Activated B cell treated with CpG ODN at 0.5 μM for 24 hours (primary cell): ENCODE measurements at places on chromosomes 12 and 14.

DNA sequence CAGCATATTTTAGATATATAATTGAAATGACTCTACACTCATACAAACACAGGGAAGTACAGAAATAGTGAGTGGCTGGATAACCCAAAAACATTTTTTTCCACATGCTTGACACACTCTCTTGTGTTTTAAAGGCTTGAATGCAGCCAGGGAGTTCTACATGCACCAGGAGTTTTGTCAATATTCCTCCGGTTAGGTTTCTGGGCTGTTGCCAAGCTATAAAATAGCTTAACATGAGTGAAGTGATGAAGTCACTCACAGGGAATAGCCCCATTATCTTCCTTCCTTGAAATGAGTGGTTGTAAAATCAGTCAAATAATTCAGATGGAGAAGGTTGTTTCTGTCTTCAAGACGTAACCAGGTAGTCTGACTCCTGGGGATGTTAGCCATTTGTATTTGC lies 582.7 kb downstream of the SLC6A15 start:
- no peak for DNase-seq

DNA sequence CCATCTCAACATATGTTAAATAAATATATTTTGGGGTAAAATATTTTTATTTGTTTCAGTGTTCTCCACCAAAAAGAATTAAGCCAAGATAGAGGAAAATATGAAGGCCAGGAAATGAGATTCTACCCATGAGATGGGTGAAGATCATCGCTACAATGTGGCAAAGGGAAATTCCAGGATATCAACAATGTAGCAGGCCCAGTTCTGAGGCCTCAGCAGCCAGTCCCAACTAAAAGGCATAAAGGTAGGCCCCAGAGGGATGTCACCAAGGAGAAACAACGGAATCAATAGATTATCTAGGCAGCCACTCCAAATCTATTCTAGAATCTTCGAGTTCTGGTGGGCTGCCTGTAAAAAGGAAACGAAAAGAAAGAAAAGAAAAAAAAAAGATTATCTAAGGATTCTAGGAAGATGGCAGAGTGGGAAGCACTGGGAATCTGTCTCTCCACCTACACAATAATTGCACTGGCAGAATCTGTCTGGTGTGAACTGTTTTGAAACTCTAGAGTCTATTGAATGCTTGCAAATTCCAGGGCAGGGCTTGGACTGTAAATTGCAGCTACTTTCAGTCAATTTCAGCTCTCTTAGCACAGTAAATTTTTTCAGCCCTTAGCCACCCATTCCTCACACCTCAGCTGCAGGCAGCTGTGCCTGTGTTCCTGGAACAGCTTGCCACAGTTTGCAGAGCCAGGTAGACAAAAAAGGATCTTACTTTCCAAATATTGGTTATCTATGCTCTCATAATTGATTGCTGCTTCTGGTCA lies 33.1 kb upstream of the MMP19 start:
- DNase-seq, result no peak

DNA sequence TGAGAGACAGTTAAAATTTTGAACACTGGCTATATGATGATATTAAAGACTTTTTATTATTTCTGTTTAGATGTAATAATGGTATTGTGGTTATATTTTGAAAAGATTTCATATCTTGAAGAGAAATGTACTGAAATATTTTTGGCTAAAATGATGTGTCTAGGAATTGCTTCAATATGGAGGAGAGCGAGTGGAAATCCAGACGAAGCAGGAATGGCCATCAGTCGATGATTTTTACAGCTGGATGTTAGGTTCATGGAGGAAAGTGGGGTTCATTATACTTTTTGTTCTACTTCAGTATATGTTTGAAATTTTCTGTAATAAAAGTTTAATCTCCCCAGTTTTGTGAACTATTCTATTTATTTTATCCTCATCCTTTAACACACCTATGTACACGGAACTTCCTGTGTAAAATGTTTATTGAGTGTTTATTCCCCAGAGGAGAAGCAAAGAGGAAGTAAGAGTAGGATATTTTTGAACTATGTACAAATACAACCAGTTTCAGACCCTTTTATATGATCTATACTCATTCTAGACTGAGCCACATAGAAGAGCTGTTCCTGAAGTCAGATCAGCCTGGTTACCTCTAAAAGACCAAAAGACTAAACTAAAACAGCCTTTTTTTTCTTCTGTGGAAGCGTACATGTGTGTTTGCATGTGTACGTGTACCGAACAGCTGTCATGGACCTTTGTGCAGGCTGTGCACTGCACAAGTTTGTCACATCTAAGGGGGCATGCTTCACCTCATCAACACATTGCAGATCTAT lies 211.0 kb upstream of the NUDT4 start:
- no peak for DNase-seq

DNA sequence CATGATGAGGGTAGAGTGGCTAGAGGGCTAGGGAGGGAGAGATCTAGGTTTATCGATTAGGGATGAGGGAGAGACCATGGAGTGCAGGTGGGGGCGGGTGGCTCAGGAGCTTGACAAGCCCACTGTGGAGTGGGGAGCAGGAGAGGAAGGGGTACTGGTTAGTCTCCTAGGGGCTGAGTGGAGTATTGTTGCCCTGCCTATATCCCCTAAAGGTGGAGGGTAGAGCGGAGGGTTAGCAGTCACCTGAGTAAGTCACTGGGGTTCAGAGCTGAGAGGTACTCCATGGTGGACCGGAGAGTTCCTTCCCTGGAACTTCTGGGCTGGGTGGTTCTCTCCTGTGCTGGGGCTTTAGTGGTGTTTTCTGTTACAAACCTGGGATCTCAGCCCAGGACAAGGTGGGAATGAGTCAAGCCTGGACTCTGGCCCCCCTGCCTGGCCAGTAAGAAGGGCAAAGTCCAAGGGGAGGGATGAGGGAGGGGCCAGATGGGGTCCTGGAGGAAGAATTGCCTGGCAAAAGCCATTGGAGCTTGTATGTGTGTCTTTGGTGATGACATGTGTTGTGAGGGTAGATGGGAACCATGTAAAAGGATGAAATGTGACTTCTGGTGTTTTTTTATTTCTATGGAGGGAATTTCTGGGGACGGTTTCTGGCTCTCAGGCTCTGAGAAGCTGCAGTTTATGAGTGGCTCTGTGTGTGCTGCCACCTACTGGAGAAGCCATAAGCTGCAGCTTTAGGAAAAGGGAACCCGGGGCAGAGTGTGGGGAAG lies at the start of gene CIDEB:
TSS of gene CIDEB (minus strand) at position 403 of the 767 bp plus-strand sequence. CDS start at position 284, 119 bp downstream.
- peak; percentile 48 for DNase-seq

GRCh38 chr12:93796729-93797128 lies 119.6 kb downstream of the CRADD start:
- no peak for DNase-seq

GRCh38 chr12:24719293-24719721 lies 229.6 kb downstream of the BCAT1 start:
- DNase-seq, result no peak

GRCh38 chr14:55127460-55127951 lies 1.5 kb upstream of the LGALS3 start:
- no peak for DNase-seq

GRCh38 chr12:124938108-124938507 lies 23.7 kb upstream of the UBC start:
- no peak for DNase-seq

- DNase-seq, result peak; percentile 45
Measured at GRCh38 chr12:110846615-110847566, at the start of gene CCDC63. Gene CCDC63, plus strand, starts transcription at chr12:110846987. Its CDS starts 5,968 bp downstream, at chr12:110852955.

- DNase-seq, result no peak
Measured at GRCh38 chr14:25049568-25050268, at the start of gene STXBP6. Gene STXBP6, minus strand, starts transcription at chr14:25050147. Its CDS starts 75,329 bp downstream, at chr14:24974818.
